ENCODE measurements at places on chromosomes 11 and 22.

GRCh38 chr11:79616392-79616851, 175.6 kb upstream of the TENM4 start:
- DNase-seq, result no peak

DNA sequence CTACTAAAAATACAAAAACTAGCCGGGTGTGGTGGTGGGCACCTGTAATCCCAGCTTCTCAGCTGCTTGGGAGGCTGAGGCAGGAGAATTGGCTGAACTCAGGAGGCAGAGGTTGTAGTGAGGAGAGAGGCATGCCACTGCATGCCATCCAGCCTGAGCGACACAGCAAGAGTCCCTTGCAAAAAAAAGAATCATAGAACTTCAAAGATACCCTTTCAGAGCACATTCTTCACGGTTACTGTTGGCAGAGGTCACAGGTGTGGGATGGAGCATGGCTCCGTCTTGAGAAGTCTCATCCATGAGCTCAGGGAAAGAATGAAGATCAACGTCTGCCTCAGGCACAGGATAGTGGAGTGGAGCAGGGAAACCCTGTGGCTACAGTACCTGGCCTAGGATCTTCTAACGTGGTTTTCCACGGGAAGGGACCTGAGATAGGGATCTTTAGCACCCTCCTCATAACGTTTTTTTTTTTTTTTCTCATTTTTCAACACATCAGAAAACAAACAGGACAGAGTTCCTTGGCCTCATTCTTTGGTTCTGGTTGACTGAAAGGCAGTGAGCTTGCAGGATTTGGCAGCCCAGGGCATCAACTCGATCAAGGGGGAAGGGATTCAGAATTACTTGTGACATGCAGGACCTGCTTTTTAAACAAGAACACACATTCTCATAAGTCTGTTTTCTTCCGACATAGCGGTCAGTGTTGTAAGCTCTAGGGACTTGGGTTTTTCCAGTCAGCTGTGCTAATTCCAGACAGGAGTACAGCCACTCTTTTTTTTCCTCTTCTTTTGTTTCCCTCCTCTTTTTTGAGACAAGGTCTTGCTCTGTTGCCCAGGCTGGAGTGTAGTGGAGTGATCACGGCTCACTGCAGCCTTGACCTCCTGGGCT, 22.8 kb downstream of the F2 start:
- DNase-seq, result no peak

GRCh38 chr11:13661074-13661623, 7.3 kb upstream of the FAR1 start:
- no peak for DNase-seq

GRCh38 chr22:17229991-17230630, 10.9 kb upstream of the ADA2 start:
- no peak for DNase-seq

- DNase-seq, result no peak
Measured at GRCh38 chr11:2208691-2209369, 37.2 kb upstream of the TH start.

DNA sequence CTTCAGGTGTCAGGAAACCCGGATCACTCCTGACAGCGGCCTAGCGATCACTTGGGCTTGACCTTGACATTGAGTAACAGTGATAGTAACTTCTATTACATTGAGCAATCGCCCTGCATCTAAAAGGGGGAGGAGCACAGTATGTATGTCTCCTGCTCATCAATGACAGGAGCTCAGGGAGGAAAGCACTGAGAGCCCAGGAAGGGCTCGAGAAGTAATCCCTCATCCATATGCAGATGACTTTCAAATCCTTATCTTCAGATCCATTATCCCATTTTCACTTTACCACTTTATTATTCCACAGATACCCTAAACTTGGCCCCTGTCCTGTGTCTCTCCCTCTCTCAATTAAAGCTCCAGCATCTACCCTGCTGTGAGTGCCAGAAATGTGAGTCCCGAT, 47.8 kb downstream of the ABTB2 start:
- DNase-seq, result no peak
